ENCODE measurements at places on chromosomes 16 and 17.
A peak's percentile ranks its signal among the peaks of the same experiment; 100 is the strongest.

DNA sequence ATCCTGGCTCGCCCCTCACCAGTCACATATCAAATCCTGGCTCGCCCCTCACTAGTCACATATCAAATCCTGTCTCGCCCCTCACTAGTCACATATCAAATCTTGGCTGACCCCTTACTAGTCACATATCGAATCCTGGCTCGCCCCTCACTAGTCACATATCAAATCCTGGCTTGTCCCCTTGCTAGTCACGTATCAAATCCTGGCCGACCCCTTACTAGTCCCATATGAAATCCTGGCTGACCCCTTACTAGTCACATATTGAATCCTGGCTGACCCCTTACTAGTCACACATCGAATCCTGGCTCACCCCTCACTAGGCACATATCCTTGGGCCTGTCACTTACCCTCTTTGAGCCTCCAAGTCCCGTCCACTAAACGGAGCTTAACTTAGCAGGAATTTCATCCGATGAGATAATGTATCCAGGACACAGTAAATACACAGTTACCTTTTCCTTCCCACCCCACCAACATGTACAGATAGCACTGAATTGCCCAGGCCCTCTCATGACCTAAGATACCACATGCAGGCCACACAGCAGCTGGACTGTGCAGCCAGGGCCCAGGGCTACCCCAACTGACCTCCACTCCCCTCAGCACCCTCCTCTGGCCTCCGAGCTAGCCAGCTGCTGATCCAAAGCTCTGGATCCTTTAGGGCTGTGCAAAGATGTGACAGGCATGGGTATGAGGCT, 157.8 kb upstream of the RPH3AL start:
- DNase-seq, result no peak

- DNase-seq, result peak; percentile 33
These were observed 200.5 kb downstream of the ZFHX3 start for GRCh38 chr16:72847187-72848027.

DNA sequence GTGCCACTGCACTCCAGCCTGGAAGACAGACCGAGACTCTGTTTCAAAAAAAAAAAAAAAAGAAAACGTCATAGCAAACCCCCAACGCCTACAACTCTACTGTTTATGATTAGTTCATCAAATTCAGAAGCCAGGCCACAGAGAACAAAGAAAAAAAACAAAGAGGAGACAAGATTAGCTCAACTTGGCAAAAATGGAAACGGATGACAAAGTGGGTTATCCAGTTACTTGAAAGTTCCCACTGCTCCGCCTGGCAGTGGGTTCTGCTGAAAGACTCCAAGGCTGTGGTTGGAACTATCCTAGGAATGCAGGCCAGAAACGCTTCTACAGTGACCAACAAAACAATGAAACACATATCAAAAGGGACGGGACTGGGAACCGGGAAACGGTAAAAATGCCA, 53.1 kb downstream of the MRM3 start:
- peak; percentile 99 for DNase-seq

DNA sequence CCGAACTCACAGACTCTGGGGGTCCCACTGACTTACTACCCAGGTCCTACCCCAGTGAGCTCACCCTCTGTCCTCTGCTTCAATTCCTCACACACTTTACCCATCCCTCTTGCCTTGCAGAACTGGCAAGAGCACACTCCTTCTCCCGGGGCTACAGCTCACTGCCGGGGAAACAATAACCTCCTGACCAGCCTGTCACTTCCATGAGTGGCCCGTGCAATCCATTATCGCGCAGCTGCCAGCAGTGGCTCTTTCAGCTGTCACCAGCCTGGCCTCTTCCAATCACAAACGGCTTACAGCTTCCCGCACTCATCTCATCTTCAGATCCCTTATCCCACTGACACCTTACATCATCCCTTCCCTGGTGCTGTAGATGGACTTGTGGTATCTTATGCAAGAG, 79.5 kb downstream of the CPPED1 start:
- DNase-seq, result no peak

GRCh38 chr17:70172449-70172848, 3.1 kb downstream of the KCNJ2 start:
- DNase-seq, result no peak

GRCh38 chr17:64777415-64778239, 115.5 kb upstream of the SMURF2 start:
- DNase-seq, result no peak

- no peak for DNase-seq
These were observed 84.8 kb downstream of the IRF8 start for GRCh38 chr16:85983606-85984230.

DNA sequence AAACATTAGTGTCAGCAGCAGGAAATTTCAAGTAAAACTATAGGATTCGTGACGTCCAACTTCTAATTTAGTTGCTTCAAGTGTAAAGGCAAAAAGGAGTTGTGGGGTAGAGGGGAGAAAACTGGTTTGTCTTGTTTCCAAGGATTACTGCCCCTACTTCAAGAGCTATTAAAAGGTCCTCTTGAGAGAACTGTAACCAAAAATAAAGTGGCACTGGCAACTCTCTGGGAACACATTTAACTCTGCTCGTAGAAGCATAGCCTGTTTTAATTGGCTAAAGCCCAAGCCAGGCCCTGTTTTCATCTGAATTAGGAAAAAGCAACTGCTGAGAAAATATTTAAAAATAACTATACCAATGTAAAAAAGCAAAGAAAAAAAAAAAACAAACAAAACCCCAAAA, 51.8 kb upstream of the AKAP1 start:
- DNase-seq, result no peak

- no peak for DNase-seq
These were observed 144.8 kb upstream of the CCL2 start for GRCh38 chr17:34110315-34110714.

GRCh38 chr16:19933740-19934139, 49.1 kb upstream of the GPRC5B start:
- DNase-seq, result no peak

GRCh38 chr17:31579265-31579664, 187.8 kb downstream of the RAB11FIP4 start:
- DNase-seq, result peak; percentile 93

DNA sequence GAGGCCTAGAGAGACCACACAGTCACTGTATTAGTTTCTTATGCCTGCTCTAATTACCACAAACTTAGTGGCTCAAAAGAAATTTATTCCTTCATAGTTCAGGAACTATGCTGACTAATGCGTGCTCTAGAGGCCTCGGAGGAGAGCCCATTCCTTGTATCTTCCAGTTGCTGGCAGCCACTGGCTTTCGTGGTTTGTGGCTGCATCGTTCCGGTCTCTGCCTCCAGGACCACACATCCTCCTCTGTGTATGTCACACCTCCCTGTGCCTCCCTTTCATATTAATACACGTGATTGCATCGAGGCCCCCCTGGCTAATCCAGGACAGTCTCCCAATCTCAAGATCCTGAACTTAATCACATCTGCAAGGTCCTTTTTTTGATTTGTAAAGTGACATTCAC, 16.9 kb upstream of the MYLK3 start:
- DNase-seq, result peak; percentile 61

GRCh38 chr16:61149709-61150108, 886.5 kb downstream of the CDH8 start:
- DNase-seq, result no peak

GRCh38 chr17:48241770-48242497, 134.4 kb downstream of the SNX11 start:
- DNase-seq, result no peak

- DNase-seq, result peak; percentile 8
These were observed 46.0 kb downstream of the BANP start for GRCh38 chr16:87996962-87997880.

GRCh38 chr16:85192238-85193114, 80.2 kb upstream of the CIBAR2 start:
- no peak for DNase-seq

DNA sequence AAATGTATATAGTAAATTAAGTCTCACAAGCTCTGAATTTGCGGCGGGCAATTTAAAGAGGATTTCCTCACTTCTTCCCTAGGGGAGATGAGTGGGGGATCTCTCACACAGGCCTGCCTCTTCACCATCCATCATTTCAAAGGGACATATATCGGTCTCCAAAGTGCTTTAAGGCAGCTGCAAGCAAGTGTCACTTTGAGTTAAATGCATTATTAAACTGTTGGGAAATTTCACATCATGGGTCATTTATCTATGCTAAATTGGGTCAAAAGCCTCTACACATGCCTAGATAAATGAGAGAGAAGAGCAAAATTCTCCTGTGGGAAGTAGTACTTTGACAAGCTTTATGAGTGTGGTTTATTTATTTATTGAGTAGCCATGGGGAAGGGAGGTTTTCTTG, 1106.1 kb upstream of the GOT2 start:
- DNase-seq, result no peak

DNA sequence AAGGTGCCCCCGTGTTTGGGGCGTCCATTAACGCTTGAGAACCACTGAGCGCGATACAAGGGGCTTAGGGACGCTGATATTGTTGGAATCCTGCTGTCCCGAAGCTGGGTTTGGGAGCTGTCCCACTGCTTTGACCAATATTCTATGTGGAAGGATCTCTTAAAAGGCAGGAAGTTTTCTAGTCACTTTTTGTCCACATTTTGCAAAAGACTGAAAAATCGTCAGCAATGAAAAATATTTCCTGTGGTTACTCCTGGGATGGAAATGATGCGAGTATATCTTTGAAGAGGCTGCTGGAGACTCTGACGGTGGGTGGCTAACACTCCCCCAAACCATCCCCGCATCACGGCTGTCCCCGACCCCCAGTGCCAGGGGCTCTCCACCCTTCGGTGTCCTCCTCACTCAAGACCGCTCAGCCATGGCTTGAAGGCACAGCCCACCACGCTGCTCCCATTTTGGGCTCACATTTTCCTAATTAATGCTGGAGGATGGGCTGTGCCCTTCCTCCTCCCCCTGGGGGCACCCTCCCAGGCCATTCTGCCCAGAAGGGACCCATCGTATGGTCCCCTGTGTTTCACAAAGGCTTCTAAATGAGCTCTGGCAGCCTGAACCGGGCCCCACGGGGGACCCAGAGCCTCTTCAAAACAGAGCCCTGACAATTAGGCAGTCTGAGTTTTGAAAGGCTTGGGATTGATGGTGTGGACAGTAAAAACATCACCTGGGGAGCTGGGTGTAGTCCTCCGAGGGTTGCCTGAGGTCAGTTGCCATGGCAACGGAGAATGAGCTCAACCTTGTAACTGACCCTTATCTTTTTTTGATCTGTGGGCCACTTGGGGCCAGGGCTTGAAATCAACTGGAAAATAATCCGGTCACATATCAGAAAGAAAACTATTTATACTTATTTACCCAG, 158.6 kb downstream of the C16orf78 start:
- DNase-seq, result no peak

DNA sequence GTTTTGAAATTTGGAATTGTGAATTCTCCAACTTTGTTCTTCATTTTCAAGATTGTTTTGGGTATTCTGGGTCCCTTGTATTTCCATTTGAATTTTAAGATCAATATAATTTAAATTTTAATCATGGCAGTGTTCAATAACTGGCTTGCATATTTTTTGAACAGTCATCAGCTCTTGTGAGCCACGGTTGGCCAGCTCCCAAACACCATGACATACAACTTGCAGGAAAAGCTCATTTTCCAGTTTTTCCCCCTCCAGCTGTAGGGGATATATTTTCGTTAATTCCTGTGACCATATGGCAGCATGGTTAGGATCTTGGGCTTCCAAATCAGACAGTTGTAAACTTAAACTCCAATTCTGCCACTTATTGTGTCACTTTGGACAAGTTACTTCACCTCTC, 690.1 kb downstream of the WWOX start:
- DNase-seq, result no peak

All from EL (cell line).